ENCODE measurements at places on chromosomes 16 and 17.

GRCh38 chr16:46973996-46974324, 486 bp upstream of the DNAJA2 start:
- DNase-seq: no peak

GRCh38 chr17:21010705-21011596, 31.9 kb downstream of the USP22 start:
- no peak for DNase-seq

- no peak for DNase-seq
Measured at GRCh38 chr16:61500851-61501250, 535.4 kb downstream of the CDH8 start.

DNA sequence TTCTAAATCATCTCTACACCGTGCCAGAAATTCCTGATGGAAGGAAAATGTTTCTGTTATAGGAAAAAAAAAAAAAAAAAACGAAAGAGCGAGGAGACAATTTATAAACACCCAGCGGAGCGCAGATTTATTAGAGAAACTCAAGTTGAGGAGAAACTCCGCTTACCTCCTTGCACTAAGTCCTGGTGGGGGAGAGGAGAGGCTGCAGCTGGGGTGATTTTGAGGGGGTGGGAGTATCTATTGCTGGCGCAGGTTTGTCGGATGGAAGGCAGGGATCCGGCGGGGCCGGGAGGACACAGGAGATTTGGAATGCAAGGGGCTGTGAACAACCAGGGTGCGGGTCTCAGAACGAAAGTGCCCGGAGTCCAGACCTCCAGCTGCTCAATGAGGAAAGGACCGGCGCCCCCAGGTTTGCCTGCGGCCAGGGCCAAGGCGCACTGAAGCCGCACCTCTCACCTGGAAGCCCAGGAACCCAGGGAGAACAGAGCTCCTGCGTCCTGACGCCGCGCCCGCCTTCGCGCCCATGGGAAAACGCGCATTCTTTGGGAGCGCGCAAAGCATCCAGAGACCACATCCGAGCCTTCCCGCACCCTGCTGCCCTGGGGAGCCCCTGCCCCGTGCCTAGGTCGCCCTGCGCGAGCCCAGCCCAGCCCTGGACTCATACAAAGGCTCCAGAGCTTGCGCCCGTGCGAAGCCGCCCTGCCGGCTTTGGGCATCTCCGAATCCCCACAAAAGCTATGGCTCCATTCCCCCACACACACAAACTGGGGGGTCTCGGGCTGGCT, 2.6 kb upstream of the HOXB8 start:
- no peak for DNase-seq

DNA sequence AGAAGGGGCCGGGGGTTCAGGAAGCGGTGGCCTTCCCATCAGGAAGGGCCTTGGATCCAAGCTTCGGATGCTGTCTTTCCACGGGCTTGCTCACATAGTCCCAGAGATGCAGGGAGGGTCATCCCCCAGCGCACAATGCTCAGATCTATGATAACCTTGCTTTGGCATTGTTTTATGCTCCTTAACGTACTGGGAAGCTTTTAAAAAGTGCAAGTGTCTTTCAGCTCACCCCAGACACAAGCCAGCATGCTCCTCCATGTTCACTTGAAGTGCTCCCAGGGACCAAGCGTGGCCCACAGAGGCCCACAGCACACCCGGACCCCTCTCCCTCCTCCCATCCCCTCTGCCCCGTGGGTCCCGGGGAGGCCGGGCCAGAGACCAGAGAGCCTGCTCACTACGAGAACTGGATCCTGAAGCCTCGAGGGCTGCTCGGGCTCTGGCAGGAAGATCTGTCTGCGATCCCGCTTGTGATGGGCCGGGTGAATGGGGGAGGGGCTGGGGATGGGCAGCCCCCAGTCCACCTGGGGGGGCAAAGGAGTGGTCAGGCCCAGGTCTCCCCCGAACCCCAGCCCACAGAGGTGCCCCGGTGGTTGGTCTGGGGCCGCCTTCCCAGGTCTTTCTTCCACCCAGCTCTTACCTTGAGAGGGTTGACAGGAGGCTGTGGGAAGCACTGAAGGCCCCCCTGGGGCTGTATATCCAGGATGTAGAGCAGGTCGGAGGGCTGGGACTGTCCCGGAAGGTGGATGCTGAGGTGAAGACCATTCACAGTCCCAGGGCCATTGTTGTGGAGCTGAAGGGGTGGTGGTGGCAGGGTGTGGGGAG, 11.8 kb upstream of the FAM171A2 start:
- DNase-seq: no peak

- DNase-seq: peak; percentile 43
Measured at GRCh38 chr17:72839131-72839725, 253.3 kb downstream of the SLC39A11 start.

GRCh38 chr16:9351440-9351839, 260.0 kb downstream of the HAPSTR1 start:
- no peak for DNase-seq

DNA sequence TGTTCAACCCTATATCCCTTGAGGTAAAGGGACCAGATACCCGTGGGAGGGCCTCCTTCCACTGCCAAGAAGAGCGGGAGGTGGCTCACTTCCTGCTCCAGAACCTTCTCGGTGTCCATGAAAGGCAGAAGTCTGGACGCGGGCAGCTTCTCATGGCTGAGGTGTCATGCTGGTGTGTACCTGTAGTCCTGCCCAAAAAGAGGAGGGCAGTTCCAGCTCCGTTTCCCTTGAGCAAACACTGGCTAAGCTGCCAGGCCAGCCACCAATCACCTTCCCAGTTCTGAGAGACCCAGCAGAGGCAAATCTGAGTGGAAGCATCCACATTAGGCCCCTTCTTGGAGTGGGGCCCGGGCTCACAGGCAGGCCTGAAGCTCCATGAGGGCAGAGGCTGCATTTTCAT, 5.6 kb downstream of the TMEM11 start:
- no peak for DNase-seq

DNA sequence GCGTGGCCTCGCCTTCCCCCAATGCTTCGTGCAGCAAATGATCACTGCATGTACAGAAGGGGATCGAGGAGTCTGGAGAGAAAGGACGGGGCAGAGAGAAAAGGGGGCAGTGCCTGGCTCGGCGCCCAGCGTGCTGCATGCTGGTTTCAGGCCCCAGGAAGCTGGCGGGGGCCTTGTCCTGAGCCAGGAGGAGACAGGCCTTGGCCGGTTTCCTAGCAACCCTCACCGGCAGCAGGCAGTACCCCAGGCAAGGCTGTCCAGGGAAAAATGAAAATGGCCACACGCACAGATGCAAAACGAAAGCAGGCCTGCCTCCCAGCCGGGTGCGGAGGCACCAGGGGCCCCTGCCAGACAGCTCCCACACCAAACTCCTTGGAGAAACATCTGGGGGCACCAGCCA, 126.3 kb downstream of the ZFHX3 start:
- peak; percentile 64 for DNase-seq

DNA sequence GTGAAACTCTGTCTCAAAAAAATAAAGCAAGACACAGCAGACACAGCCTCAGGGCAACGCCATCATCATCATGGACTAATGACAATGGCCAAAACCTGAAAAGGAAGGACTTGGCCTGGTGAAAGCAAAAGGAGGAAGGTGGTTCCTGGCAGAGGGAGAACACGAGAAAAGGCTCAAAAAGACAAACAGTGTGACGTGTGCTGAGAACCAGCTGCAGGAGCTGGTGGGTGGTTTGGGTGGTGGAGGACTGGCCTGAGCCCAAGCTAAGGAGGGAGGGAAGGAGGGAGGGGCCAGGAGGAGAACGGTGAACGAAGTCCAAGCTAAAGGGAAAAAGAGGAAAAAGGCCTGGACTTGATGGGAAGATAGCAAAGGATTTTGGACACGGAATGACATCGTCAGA, 85.1 kb downstream of the SLC39A11 start:
- DNase-seq: peak; percentile 15

- no peak for DNase-seq
Measured at GRCh38 chr17:17413215-17413792, 63.5 kb upstream of the MED9 start.

- DNase-seq: no peak
Measured at GRCh38 chr17:73208139-73208827, 15.4 kb downstream of the COG1 start.

DNA sequence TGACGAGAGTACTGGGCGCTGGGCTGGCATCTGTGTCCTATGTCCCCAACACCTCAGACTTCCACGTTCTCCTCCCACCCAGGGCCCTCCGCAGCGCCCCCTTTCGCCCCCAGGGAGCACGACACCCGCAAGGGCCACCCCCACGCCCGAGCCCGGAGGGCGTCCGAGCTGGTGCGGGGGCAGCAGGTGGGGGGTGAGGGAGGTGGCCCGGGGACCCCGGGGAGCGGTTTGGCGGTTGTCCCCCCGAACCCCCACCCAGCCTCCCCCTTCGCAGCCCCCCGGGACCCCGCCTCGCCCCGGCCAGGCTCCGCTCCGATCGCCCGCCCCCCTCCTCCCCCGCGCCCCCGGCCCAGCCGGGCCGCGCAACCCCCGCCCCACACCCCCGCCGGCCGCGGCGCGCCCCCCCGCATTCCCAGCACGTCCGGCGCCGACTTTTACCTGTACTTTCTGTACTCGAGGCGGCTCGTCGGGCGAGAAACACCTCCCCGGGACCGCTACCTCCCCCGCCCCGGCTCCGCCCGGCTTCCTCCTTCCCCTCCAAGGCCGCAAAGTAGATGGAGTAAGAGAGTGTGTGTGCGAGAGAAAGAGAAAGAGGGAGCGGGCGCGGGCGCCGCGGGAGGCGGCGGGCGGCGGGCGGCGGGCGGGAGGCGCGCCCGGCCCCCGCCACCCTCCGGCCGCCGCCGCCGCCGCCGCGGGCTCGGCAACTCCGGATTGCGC, 901 bp downstream of the CDYL2 start:
- peak; percentile 31 for DNase-seq

GRCh38 chr16:13061691-13062090, 160.3 kb downstream of the SHISA9 start:
- no peak for DNase-seq

- DNase-seq: no peak
Measured at GRCh38 chr16:85984231-85984880, 85.4 kb downstream of the IRF8 start.

GRCh38 chr17:65108152-65108551, 29.0 kb upstream of the RGS9 start:
- DNase-seq: no peak

DNA sequence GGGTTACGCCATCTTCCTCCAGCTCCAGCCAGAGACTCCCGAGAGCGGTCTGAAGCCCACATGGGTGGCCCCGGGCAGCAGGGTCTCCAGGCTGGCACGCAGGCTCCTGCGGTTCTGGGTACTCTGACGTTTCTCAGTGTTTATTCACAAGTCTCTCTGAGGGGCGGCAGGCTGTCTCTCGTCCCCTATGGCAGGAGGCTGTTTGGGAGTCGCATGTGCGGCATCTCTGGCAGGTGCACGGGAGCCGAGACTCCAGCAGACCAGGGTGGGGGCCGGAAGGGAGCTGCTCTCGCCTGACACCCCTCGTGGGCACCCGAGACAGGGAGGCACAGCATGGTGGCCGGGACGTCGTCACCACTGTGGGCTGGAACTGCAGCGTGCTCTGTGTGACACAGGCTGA, 48.1 kb downstream of the ZNF778 start:
- no peak for DNase-seq

DNA sequence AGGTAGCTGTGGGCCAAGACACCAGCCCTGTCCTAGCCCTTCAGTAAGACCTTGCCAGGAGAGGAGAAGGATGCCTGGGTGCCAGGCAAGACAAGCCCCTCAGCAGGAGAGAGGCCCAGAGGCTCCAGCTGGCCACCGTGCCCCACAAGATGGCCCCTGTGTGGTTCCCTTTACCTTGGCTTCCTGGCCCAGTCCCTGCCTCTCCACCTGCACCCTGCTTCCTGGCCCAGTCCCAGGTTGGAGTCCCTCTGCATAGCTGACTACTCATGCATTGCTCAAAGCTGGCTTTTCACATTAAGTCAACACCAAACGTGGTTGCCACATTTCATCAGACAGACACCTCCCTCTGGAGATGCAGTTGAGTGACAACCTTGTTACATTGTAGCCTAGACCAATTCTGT, 4.0 kb downstream of the SYNGR3 start:
- peak; percentile 20 for DNase-seq

GRCh38 chr16:47069841-47070584, 73.7 kb downstream of the NETO2 start:
- DNase-seq: no peak

- DNase-seq: no peak
Measured at GRCh38 chr17:17080781-17081180, 38.5 kb downstream of the MPRIP start.

DNA sequence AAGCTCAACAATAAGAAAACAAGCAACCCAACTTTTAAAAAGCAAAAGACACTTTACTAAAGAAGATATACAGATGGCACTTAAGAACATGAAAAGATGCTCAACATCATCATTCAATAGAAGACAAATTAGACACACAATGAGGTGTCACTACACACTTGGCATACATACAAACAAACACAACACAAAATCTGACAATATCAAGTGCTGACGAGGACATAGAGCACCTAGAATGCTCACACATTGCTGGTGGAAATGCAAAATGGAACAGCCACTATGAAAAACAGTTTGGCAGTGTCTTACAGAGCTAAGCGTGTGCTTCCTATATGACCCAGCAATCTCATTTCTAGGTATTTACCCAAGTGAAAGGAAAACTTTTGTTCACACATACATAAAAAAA, 18.9 kb downstream of the RPRML start:
- no peak for DNase-seq

GRCh38 chr16:54928411-54929089, 2.1 kb upstream of the IRX5 start:
- DNase-seq: peak; percentile 78

DNA sequence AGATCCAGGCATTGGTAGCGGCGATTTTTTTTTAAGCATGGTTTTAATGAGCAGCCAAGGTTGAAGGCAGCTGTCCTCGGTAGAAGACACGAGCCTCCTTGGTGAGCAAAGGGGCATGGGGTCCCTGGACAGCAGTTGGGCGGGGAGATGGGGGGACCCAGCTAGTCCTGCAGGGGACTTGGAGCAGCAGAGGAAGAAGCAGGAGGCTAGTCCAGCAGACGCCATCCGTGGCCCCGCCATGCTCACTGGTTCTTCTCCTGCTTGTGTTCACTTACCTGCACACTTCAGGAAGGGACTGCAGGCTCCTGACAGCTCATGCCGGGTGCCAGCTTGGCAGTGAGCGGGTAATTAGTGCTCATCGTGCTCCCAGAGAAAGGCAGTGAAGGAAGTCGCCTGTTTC, 130.2 kb upstream of the CDH5 start:
- no peak for DNase-seq

DNA sequence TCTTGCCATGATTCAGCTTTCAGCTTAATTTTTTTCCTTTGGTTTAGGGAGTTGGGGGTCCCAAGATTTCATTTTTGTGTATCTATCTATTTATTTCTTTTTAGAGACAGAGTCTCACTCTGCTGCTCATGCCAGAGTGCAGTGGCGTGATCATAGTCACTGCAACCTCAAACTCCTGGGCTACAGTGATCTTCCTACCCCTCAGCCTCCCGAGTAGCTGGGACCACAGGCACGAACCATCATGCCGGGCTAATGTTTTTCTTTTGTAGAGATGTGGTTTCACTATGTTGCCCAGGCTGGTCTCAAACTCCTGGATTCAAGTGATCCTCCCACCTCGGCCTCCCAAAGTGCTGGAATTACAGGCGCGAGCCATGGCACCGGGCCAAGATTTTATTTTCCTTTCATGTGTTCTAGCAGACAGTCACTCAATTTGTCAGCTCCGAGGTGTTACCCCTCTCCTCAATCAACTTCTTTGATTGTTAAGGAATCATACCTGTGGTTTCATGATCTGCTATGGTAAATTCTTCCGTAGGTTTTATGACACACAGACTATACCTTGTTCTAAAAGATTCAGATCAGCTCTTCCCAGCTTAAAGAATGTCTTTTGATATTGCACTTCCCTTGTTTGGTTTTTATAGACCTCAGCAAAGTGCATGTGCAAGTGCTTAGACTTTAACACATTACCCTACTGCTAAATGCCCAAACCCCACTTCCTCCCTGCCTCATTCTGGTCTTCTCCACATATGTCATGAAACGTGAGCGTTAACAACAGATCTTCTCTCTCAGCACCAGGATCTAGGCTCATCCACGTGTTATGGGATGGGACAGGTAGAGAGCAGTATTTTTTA, 13.0 kb downstream of the UNC45B start:
- no peak for DNase-seq

All from fibroblast of skin of scalp (primary cell).